Esophagus squamous epithelium (tissue), 5 donors: ENCODE measurements at places on chromosomes 11 and 22.

- DNase-seq = no peak
Measured at GRCh38 chr22:20787746-20788626, 14.1 kb downstream of the SERPIND1 start.

GRCh38 chr11:95453616-95454171, 222.7 kb upstream of the SESN3 start:
- no peak for DNase-seq

- no peak for DNase-seq
Measured at GRCh38 chr11:125261588-125261987, 97.0 kb downstream of the PKNOX2 start.

DNA sequence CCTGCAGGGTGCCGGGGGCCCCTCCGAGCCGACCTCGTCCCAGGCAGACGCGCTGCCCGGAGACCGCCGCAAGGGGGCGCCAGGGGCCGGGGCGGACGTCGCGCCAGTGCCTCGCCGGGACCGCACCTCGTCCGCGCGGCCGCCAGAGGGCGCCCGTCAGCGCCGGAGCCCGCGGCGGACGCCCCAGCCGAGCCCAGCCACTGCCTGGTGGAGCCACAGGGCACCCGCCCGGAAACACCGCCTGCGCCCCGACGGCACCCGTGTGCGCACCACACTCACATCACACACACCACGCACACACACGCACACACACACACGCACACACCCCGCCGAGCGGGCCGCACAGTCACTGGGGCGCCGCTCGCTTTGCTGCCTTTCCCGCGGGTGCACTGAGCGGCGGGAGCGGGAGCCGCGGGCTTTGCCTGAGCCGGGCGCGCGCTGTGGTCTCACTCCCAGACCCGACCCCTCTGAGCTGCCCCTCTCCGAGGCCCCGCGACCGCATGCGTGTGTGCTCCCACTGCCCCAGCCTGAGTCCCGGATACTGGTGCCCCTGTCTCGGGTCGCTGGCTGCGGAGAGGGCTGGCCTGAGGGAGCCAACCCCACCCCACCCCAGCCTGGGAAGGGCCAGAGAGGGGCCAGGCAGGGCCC, 449.3 kb downstream of the OPCML start:
- no peak for DNase-seq

GRCh38 chr11:34928960-34929680, 12.7 kb downstream of the PDHX start:
- DNase-seq = no peak

GRCh38 chr11:44006917-44007361, 40.8 kb upstream of the ACCSL start:
- no peak for DNase-seq

DNA sequence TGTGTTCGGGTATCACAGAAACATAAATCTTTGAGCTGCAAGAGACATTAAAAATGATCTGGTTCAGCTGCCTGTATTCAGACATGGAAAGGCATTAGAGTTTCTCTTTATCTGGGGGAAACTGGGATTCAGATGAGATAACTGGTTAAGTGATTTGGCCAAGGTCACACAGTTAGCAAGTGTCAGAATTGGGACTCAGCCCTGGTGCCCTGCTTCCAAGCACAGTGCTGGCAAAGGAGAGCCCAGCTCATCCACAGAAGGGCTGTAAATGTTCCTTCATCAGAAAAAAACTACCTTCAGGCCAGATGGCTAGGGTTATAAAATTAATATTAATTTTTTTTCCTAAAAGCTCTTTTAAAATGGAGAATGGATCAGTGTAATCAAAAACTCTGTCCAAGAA, 20.4 kb upstream of the CADM1 start:
- DNase-seq = no peak

DNA sequence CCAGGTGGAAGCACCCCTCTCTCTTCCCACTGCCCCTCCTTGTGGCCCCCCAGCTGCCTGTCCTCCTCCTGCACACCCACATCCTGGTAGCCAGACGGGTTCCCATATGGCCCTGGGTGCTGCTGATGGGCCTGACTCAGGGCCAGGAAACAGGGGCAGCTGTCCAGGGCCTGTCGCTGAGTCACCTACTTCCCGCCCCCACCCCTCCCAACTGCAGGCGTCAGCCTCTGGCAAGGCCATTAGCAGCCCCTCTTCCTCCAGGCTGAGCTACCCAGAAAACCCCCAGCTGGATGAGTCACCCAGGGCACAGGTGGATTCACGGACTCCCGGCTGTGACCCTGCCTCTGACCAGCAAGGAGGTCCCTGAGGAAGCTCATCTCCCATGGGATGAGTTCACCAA, 6.9 kb upstream of the GAL start:
- no peak for DNase-seq
